ENCODE measurements at places on chromosomes 6 and 20. TPM values are rescaled to one million over a fixed set of nuclear protein-coding genes. Genes with fewer than 3 reads are reported as not detected.

GRCh38 chr20:8369311-8369710 lies 237.2 kb downstream of the PLCB1 start:
- no peak for DNase-seq

DNA sequence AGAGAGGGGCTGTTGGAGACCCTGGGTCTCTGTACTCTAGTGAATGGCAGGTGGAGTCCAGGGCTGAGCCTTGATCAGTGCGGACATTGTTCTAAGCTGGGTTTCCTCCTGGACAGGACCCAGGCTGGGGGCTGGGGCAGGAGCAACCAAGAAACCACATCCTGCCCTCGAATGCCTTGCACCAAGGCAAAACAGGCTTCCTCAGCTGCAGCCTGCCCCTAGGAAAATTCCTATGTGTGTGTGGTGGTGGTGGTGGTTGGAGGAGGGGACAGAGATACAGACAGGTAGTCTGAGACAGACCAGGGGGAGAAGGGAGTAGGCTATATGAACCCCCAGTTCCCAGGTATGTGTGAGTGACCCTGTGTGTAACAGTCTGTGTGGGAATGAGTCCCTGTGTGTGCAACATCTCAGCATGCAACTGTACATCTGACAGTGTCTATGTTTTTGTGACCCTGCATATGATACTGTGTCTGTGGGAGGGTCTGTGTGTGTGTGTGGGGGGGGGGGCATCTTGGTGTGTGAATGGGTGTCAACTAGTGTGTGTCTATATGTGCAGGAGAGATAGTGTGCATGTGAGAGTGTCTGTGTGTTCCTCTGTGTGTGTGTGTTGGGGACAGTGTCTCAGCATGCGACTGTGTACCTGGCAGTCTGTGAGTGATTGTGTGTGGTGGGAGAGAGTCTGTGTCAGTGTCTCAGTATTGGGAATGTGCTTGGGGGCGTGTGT lies 3.0 kb downstream of the GLP1R start:
- DNase-seq: no peak

Gene GPSM3
- total RNA-seq: 82.4 TPM

Gene EPB41L1
- 0.19 TPM for total RNA-seq

Gene TINAG
- not detected for total RNA-seq

DNA sequence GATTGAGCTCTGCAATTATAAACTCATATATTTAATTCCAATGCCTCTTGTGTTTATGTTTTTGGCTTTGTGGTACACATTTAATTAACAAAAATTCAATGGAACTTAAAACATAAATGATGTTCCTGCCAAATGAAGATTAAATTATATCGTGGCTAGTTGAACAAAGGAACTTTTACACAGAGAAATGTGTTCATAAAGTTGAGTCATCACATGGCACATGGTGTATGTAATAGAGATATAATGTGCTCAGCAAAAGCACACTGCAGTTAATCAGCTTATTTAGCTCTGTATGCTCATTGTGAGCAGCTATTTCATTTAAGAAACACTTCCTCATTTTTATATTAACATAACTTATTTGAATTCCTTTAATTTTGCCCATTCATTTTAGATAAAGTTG lies 1295.6 kb upstream of the CITED2 start:
- DNase-seq: no peak

DNA sequence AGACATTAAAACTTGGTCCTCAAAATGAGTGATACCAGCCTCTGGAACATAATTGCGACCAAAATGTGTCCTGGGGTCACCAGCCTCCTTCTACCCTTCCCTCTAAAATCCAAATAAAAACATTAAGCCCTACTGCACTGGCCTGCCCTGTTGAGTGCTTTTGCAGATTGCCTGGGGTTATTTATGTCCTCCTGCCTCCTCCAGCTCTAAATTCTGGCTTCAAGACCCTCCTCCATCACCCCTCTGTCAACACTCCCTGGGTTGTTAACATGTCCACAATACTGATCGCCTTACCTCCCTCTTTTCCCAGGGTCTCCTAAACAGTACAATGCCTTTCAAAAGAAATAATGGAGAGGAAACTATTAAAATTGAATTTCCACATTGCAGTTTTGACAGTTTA lies 327.5 kb downstream of the NRN1 start:
- no peak for DNase-seq

DNA sequence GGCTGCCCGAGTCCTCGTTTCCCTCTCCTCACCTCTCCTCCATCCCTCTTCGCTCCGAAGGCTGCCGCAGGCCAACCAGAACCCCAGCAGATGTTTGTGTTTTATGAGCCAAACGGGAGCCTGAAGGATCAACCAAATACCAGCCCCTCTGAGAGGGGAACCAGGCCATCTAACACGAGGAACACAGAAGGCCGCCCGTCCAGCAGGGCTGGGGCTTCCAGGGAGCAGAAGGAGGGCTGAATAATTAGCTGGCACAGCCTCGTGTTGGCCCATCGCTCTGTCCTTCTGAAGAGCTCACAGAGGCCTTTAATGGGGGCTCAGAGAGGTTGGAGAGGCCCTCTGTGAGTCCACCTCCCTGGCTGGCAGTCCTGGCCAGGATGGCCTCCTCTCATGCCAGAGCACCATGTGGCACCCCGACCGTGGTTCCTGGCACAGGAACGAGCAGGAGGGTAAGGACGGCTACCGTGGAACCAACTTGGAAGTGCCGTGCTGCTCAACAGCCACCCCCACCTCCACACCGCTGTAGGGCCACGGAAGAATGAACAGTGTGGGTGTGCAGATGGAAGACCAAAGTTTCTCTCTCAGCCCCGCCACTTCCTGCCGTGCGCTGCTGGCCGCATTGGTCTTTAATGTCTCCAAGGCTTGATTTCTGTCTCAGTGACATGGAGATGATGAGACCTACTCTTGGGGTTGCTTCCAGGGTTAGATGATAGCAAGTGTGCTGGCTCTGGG lies 155.2 kb downstream of the SCML4 start:
- peak; percentile 81 for DNase-seq
